ENCODE measurements at places on chromosomes 13 and 19. TPM values are rescaled to one million over a fixed set of nuclear protein-coding genes. Genes with fewer than 3 reads are reported as not detected.

GRCh38 chr19:39728040-39728439 lies 9.8 kb downstream of the CLC start:
- no peak for DNase-seq

DNA sequence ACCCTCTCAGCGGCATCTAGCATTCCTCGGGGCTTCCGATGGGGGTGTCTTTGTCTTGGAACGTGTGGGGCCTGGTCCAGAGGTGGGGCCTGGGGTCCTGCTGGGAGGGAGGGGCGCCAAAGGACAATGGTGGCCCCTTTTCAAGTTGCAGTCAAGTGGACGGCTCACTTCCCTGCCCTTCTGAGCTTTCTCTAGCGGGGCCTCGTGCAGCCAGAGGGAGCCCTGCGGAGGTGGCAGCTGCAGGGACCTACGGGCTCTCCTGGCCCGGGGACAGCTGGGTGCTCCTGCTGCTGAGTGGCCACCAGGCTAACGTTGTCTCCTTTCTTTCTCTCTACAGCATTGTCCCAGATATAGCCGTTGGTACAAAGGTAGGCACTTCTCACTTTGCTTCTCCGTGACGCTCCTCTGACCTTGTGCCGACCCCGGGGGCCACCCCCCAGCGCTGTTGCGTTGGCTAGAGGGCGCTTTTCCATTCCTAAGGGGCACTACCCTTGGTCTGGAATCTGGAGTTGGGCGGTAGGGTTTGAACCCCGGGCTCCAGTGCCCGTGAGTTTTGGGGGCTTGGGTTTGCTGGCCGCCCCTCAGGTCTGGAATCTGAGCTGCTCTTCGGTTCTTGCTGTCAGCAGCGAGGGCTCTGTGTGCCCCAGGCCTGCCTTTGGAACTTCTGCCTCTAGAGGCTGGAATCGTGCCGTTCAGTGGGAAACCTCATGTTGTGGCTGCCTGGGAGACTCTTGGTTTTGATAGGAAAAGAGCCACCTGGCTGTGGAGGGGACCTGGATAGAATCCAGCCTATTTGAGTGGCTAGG lies 2.0 kb downstream of the PTBP1 start:
- peak; percentile 73 for DNase-seq

TEX101 gene
- not detected for total RNA-seq

ZNF225 gene
- 7.3 TPM for total RNA-seq

DNA sequence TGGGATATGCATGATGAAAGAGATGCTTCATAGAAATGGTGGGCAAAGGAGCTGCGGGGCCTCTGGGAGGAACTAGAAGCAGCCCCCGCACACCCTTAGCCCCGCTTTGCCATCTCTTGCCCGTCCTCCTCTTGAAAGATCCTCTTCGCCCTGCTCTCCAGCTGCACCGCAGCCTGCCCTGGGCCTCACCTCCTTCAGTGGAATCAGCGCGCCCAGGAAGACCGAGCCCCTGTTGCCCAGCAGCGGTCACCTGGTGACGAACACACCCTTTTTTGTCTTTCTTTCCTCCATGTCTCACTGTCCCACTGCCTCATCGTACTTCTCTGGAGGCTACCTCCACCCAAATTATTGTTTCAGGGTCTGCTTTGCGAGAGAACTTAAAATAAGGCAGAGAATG lies 807.6 kb downstream of the UQCRFS1 start:
- no peak for DNase-seq

PNMA8B gene
- total RNA-seq = under 0.01 TPM

DNA sequence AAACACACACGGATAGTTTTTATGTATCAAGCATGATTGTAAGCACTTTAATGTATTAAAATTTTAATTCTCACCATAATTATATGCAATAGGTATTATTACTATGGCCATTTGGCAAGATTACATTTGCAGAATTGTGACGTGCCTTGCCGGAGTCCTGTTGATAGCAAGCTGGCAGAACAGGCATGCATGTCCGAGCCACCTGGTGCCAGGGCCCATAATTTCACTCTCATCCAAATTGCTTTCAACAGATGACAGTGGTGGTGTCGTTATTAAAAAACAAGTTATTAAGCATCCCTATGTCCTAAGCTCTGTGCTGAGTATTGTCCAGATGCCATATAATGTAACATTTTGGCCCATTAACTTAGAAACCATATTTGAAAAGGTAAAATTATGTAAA lies 374.3 kb downstream of the FOXO1 start:
- no peak for DNase-seq

DNA sequence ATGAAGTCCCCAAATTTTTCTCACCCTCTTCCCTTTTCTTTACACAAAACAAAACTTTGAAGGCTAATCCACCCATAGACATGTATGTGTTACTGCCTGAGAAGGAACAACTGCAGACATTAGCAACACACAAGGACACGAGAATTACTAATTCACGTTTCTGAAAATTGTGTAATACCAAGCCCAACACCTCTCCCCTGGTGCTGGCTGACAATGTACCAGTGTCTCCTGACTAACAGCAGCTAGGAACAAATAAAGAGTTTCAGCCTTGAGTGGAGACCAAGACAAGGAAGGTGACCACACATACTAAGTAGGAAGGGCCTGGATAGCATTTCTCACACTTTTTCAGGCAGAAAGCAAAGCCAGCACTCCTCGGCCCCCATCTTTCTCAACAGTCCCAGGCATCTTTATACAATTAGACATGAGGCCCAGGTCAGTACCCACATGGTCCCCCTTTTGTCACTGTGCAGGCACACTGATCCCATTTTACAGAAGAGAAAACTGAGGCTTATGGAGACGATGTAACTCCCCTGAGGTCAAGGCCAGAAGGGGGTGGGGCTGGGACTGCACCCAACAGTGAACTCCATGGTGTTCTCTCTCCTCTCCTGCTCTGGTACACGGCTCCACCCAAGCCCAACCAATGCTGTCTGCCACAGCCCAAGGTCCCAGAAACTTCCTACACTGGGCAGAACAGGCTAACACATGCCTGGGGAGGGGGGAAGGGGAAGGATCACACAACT lies 8.7 kb downstream of the BRD4 start:
- no peak for DNase-seq

DNA sequence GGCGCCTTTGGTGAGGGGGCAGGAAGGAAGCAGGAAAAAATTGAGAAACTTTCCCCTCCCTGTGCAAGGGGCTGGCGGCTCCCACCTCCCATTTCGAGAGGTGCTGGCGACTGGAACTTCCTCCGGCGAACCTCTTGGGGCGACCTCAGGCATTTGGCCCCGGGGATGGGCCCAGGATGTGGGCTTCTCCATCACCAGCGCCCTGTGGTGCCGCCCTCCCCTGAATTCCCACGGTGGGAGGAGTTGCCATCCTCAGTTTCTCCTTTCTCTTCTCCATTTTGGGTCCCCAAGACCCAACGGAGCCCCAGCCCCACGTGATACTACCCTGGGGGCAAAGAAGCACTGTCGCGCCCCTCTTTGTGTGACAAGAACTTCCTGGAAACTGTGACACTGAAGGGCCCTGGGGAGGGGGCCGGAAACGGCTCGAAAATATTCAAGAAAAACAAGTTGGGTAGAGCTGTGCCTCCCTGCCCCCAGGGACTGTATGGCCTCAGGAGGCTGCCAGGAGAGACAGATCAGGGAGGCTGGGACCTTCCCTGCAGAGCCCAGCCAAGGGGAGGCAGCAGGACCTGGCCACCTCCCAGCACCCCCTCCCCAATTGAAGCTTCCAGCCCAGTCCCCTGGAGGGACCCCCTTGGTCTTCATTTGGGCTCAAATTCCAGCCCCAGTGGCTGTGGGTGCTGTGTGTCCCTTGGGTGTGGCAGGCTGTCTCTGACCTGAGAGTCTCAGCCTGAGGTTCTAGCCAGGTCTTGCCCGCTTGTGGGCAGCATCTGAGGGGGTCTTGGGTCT lies 16.2 kb upstream of the AP1M2 start:
- DNase-seq = peak; percentile 84

SGCG gene
- not detected for total RNA-seq

DNA sequence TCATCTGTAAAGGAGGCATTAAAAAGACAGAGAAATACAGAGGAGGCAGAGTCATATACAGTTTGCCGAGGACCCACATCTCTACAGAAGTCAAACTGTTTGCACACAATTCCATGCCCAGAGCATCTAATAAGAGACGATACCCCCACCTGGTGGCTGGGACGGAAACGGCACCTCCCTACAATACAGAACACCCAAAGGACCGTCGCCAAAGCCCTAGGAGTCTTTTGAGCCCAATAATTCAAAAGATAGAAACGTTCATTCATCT lies 703 bp upstream of the PLEKHG2 start:
- peak; percentile 92 for DNase-seq

GRCh38 chr13:30623392-30623791 lies 5.7 kb downstream of the USPL1 start:
- DNase-seq = no peak

DNA sequence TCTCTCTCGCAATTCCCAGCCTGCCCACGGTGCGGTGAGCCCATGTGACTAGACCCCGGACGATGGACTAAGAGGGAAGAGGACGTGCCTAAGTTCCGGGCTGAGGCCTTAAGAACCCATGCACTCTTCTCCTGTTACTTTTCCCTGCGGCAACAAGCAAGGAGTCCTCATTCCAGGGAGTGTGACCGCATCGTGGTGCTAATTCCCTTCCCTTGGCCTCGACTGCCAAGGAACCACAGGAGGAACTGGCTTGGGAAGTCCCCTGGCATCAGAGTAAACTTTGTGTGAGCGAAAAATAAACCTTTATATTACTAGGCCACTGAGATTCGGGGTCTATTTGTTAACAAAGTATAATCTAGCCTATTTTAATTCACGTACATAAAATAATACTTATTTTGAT lies 34.0 kb downstream of the FGF14 start:
- DNase-seq = no peak

MTUS2 gene
- total RNA-seq = not detected

AMER2 gene
- total RNA-seq = not detected

DNA sequence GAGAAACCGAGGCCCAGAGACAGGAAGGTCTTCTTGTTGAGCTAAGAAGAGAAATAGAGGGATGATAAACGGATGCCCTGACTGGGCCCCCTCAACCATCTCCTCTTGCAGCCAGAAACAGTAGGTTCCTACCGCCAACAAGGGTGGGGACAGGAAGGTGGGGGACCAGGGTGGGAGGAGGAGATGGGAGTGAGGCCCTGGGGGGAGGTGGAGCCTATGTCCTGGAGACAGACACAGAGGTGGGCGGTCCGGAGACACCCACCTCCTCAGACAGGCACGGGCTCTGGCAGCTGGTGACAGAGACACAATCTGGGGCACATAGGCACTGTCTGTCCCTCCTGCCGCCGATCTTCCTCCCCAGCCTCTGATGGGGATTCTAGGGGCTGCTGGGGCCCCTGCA lies 16.9 kb downstream of the GADD45B start:
- no peak for DNase-seq

DNA sequence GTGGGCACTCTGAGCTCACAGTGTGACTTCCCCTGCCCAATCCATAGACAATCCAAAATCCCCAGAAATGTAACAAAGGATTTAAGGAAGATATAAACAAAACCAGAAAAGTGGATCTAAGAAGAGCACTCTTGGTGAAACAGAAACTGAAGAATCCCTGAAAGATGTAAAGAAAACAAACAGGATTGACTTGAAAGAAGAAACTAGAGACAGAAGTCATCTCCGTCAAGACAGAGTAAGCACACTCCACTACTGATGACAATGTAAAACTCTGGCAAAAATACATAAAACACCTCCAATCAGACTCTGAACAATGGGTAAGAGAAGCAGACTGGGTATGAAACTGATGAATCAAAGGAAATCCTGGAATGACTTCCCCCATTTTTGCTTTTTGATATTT lies 13.5 kb downstream of the TUBGCP3 start:
- peak; percentile 58 for DNase-seq

ATP4B gene
- total RNA-seq = not detected

- DNase-seq = no peak
Observed at GRCh38 chr13:41408121-41408520, 49.2 kb upstream of the RGCC start.

- no peak for DNase-seq
Observed at GRCh38 chr13:28496188-28496564, 1.2 kb upstream of the FLT1 start.

DNA sequence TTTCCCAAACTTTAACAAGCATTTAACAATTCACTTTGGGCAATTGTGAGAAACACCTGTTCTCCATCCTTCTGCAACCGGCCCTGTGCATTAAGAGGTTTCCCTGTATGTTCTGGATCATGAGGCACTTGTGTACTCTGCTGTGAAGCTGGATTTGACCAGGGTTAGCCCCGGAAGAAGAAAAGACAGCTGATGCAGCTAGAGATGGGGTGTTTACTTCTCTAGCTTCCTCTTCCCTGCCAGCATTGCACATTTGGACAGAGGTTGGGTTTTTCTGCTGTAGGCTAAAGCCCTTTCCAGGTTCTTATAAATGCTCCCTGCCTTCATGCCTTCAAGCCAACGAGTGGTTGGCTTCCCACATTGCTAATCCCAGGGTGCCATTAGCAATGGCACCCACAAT lies 20.9 kb downstream of the MBD3L2B start:
- DNase-seq = no peak

- peak; percentile 76 for DNase-seq
Observed at GRCh38 chr19:42693760-42694350, 46.4 kb downstream of the PSG3 start.

NLRP7 gene
- total RNA-seq = not detected

- no peak for DNase-seq
Observed at GRCh38 chr13:79398915-79399314, 7.1 kb downstream of the RBM26 start.

DNA sequence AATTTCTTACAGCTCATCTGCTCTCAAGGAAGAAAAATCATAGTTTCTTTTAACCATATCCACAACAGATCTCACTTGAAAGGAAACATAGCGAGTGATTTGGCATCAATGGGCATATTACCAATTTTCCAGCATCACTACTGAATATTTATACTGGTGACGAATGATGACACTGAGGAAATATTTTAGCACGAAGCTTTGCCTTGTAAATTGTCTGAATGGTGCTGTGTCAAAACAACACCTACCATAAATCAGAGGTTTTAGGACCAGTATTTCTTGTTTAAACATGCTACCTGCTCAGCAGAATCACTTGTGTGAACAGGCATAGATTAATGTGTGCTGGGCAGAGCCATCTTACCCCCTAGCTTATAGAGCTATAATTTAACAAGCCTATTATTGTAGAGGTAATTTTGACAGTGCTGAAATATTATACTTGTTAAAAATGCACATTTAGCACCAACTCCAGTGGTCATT lies 146.8 kb downstream of the ABCC4 start:
- DNase-seq = peak; percentile 82

AP1M2 gene
- not detected for total RNA-seq

OR7A5 gene
- total RNA-seq = not detected

GRCh38 chr19:35294328-35294727 lies 2.4 kb downstream of the MAG start:
- no peak for DNase-seq

ADGRE3 gene
- not detected for total RNA-seq

DNA sequence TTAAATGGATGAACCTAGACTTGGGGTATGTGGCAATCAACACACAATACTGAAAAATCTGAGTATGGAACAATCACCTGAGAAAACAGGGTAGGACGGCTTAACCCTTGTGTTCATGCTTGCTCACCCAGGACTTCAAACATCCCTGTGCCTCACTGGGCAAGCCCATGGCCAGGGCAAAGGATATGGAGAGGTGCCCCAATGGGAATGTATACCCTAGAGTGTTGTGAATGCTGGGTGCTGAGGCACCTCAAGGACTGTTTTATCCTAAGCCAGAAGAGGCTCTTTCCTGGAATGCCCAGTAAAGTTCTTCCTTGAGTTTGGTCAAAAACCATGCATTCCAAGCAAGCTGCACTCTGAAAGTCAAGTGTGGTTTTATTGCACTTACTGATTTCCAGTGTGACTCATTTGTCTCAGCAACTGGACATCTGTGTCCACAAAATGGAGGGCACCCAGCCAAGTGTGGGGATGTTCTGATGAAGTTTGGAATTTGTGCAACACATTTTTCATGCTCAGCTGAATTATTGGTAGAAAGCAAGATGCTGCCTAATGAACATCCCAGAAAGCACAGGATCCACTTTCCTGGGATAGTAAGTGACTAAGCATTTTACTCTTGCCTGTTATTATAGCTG lies 531.3 kb downstream of the RFC3 start:
- DNase-seq = peak; percentile 95
